ENCODE measurements at places on chromosomes 12 and 14. TPM values are rescaled to one million over a fixed set of nuclear protein-coding genes. Genes with fewer than 3 reads are reported as not detected.

Gene SERPINA9
- total RNA-seq: not detected

Gene MYF5
- total RNA-seq: 4.1 TPM

GRCh38 chr12:75482646-75483045 is 2.1 kb downstream of the GLIPR1 start:
- H3K36me3 ChIP-seq: no peaks in the 10 kb centered on the region
- H3K27me3 ChIP-seq: no peaks in the 10 kb centered on the region
- no peak for DNase-seq
- no peak overlapping the region for H3K27ac ChIP-seq
- H3K4me1 ChIP-seq: no peaks in the 10 kb centered on the region

- H3K4me1 ChIP-seq: no peaks in the 10 kb centered on the region
- no peaks in the 10 kb centered on the region for H3K27me3 ChIP-seq
- DNase-seq: no peak
- H3K4me3 ChIP-seq: no peak overlapping the region
Measured at GRCh38 chr12:19547271-19547671, 108.0 kb downstream of the AEBP2 start.
